ENCODE measurements at places on chromosomes 13 and 19.

DNA sequence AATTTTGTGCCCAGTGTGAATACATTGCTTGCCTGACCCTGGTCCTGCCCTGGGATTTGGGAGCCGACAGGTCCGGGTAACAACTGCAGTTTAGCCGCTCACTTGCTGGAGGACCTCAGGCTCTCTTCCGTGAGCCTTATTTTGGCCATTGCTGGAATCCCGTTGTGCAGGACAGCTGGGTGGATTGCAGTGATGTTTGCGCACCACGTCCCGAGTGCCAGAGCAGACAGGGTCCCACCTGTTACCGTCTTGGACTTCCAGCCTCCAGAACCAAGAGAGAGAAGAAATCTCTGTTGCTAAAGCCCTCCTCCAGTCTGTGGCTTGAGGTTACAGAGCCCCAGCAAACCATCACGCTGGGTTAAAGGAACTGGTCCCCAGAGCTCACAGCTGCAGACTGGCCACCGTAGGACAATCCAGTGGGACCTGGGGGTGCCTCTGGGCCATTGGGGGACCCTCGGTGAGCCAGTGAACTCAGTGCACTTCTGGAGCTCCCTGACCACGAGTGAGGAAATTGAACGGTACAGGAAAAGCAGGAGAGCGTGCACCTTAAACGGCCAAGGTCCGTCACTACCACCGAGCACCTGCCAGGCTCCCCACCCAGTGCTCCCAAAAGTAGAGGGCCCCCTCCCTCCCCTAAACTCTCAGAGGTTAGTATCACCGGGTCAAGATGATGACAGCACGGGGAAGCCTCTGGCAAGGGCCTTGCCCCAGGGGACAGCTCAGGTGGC, 92.9 kb downstream of the GNG7 start:
- no peak for DNase-seq

- DNase-seq: no peak
Measured at GRCh38 chr13:40407567-40407966, 258.9 kb downstream of the FOXO1 start.

GRCh38 chr19:10612499-10613119, 12.7 kb upstream of the SLC44A2 start:
- no peak for DNase-seq

GRCh38 chr13:24654741-24655140, 25.5 kb upstream of the ATP12A start:
- DNase-seq: no peak

- DNase-seq: no peak
Measured at GRCh38 chr13:102839462-102839861, 6.4 kb upstream of the ERCC5 start.

DNA sequence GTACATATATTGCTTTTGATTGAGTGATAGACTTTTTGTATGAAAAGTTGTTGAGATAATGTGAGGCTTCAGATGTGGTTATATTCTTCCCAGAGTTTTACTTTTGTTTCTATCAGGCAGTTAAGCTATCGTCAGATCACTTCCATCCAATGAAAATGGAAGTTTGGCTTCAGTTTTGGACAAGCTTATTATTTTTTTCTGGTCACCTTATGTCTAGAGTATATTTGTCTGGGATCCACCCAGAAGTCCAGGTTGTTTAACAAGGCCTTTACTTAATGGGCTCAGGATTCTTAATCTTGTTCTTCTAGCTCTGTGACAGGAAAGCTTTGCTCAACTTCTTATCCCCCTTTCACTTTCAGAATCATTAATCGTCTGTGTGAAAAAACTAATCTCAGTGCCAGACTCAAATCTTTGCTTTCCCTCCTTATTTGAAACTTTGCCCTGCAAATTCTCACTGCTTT, 150.9 kb downstream of the PDS5B start:
- DNase-seq: no peak

- no peak for DNase-seq
Measured at GRCh38 chr13:20658451-20659040, 45.0 kb upstream of the IL17D start.

- DNase-seq: no peak
Measured at GRCh38 chr19:55384131-55384919, at the start of gene TMEM238. TMEM238 (minus strand) TSS chr19:55384292; CDS start chr19:55384259, 33 bp downstream.

DNA sequence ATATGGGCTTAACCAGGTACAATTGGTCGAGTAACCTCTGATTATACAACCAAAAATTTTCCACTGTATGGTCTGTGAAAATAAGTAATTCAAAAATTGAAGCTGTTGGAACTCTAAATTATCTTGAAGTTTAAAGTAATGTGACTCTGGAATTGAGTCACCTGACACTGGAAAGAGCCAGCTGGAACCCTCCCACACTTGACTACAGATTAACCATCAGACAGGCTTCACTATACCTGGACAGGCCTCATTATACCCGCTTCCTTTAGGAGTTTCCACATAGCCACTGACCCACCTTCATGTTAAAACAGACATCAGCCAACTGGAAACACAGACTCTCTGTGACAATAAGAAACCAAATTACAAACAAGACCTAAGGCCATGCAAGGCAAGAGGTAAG, 1.3 kb downstream of the ZNF433 start:
- no peak for DNase-seq

- DNase-seq: no peak
Measured at GRCh38 chr13:112699322-112699918, 9.6 kb downstream of the ATP11A start.

DNA sequence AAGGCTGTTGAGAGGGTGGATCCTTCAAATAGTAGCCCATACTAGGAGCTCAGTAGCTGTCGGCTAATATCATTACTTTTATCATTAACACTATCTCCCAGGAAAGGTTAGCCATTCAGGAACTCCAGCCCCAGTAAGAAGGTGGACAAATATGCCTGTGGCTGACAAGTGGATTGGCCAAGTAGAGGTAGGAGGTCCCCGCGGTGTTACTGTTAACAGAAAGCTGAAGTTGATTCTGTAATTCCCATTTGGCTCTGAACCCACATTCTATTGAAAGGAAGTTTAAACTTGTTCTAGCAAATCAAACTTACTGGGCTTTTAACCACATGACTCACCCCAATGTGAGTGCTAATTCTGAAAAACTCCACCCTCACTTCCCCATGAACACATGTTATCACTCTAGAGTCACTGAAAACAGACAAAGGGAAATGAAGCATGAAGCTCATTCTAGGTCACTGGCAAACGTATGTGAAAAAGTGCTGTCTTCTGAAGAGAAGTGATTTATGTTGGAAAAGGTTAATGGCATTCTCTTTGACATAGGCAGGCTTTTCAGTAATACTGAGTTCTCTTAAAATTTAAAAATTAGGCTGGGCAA, 273.5 kb downstream of the FGF14 start:
- no peak for DNase-seq

DNA sequence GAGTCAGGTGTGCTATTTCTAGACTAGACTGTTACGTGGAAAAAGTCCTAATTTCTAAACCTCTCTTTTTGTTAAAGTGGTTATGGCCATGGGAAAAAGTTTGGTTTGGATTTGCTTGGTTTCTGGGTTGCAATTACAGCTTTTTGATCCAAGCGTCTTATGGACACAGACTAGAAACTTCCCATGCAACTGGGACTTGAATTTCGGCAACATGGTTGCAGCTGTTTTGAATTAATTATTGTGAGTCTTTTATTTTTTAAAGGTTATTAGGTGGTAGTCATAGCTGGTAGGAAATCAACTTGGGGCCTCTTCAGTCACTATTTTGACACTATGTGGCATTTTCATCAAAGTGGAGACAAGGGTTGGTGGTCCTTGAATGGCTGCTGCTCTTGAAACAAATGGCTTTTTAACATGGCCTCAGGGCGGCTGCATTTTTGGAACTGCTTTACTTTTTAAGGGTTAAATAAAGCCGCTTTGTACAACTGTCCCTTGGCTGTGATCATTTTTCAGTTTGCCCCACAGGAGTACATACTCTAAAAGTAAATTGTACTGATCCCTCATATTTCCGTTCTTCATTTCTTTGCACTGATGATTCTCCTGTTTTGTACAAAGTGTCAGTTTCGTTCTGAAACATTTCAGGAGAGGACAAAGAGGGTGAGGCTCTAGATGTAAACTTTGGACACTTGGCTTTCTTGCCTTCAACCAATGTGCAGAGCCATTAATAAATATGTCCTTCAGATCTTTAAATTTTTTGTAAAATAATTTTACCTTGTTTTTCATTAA, 15.9 kb downstream of the HNRNPM start:
- DNase-seq: no peak

- DNase-seq: no peak
Measured at GRCh38 chr19:18185538-18185937, 7.5 kb upstream of the MPV17L2 start.

DNA sequence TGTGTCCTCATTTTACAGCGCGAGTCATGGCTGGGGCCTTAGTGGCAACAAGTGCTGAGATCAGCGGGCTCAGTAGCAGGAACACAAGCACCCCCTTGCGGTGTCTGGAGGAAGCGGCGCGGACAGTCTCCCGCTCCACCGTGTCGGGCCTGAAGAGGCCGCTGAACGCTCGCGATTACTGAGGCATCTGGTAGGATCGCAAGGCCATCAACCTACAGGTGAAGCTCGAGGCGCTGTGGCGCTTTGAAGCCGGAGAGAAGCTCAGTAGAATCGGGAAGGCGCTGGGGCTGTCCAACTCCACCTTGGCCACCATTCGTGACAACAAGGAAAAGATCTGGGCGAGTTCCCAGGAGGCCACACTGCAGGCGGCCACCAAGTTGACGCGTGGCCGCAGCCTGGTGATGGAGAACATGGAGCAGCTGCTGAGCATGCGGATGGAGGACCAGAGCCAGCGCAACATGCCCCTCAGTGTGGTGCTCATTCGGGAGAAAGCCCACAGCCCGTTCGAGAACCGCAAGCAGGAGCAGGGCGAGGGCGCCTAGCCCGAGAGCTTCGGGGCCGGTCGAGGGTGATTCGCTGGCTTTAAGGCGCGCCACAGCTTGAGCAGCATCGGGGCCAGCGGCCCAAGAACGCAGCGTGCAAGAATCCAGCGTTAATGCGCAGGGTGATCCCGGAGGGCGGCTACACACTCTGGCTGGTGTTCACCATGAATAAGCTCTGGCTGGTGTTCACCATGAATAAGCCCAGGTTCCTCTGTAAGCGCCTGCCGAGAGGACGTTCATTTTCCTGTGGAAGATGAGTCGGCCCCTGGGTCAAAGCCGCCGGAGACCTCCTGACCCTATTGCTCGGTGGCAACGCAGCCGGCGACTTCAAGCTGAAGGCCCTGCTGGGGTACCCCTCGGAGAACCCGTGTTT, 8.3 kb upstream of the MZF1 start:
- peak; percentile 96 for DNase-seq

DNA sequence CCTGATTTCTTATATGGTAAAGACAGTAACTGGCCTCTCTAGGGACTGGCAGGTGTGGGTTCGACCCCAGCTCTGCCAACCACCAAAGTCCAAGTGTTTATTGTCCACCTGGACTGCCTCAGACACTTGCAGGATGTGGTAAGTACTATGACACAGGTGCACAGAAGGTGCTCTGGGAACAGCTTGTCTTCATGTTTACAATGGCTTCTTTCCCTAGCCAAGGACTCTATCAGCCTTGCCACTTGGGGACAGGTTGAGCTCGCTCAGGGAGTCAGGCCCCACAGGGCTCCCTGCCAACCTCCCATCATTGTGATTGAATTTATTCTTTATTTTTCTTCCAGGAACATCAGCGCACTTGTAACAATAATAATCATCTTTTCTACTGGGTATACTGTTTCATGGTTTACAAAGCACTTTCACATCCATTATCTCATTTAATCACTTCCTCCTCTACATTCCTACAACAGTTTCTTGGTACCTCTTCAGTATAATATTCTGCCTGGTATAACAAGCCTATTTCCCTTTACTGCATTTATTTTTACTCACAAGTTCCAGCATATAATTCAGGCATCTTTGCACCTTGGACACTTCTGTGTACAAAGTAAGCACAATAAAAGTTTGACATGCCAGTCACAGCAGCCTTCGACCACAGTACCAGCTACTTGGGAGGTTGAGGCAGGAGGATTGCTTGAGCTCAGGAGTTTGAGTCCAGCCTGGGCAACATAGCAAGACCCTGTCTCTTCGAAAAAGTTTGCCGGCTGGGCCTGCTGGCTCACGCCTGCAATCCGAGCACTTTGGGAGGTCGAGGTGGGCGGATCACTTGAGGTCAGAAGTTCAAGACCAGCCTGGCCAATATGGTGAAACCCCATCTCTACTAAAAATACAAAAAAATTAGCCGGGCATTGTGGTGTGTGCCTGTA, 24.2 kb upstream of the GATAD2A start:
- DNase-seq: no peak

- no peak for DNase-seq
Measured at GRCh38 chr13:93788456-93788855, 561.8 kb downstream of the GPC6 start.

DNA sequence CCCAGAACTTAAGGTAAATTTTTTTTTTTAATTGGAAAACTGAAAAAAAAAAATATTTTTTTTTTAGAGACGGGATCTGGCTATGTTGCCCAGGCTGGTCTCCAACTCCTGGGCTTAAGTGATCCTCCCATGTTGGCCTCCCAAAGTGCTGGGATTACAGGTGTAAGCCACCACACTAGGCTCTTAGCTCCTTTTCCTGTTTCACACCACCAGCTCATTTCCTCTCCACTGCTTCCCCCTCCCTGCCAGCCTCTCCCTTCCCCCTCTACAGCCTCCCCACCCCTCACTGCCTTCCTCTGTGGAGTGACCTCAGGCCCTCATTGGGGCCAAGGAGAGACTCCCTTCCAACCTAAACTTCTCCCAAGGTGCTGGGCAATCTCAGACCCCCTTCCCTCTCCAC, 4.2 kb upstream of the GIPR start:
- DNase-seq: no peak

- DNase-seq: no peak
Measured at GRCh38 chr13:84129966-84130365, 247.7 kb upstream of the SLITRK1 start.

DNA sequence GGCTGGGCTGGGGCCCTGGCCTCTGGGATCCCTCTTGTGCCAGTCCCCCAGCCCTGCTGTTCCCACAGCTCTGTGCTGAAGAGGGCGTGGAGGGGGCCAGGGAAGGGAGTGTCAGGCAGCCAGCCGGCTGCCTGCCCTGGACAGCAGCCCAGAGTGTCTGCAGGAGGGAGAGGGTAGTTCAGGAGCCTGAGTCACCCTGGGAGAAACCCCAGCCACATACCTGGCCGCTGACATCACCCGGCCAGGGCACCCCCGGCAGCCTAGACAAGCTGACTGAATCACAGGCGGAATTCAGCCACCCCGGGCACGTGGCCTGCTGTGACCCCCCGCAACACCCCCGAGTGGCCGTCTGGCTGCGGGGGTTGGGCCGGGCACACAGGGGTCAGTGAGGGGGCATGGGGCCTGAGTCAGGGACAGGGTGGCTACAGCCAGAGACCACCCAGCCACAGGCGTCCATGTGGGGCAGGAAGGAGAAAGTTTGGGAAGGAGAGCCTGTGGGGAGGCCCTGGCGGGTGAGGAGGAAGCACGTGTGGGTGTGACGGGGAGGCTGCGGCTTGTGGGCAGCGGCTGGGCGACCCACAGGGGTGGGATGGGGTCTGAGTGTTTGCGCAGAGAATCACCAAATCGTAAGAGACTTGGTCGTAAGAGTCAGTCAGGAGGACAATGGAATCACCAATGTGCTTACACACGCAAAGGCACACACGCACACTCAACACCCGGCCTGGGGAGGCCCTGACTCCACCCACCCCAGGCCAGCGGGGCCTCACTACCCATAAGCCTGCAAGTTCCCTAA, 11.9 kb upstream of the FOSB start:
- DNase-seq: no peak

All from stimulated activated CD4-positive, alpha-beta T cell treated with anti-CD3 and anti-CD28 coated beads, Interleukin-12 subunit alpha, Interleukin-12 subunit beta, amount 100 ng/mL, for 48 hours (primary cell).